ENCODE measurements at places on chromosomes 1 and 21. TPM values are rescaled to one million over a fixed set of nuclear protein-coding genes. Genes with fewer than 3 reads are reported as not detected.

- no peak for DNase-seq
Observed at GRCh38 chr1:86089765-86090164, 66.8 kb downstream of the COL24A1 start.

MOB3C gene
- 6.3 TPM for total RNA-seq

DNA sequence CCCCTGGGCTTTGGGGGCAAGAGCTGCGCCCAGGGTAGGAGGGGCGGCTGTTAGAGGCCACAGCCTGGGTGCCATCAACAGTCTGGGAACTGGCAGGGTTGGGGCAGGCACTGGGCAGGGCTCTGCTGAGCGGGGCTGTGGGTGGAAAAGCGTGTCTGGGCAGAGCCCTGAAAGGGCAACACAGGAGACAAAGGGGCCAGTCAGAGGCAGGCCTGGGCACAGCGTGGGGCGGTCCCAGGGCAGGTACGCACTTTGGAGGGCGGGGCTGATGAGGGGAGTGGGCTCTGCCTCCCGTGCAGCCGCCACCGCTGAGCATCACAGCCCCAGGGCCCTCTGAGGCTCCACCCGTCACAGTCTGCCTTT lies 13.9 kb downstream of the CELSR2 start:
- no peak for DNase-seq

DNA sequence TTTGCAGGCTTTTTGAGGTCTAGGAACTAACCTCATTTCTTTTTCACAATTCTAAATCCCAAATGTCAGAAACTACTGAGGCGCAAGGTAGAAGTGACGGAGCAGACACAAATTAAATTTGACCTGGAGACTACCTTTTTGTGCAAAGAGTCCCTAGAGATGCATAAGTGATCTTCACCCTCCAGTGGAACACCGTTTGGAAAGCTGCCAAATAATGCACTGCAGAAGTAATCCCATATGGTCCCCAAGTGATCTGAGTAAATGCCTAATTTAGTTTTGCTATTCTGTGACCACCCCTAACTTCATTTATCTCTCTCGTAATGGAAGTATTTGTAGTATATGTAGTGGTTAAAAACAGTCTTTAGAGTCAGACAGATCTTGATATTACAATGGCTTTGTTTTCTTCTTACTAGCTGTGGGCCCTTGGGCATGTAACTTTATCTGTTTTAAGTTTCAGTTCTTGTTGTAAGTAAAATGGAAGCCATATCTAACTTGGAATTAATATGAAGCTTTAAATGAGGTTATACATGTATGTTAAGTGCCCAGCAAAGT lies 70.4 kb upstream of the IPO9 start:
- DNase-seq = no peak

GRCh38 chr1:21287905-21288514 lies 2.3 kb downstream of the ECE1 start:
- no peak for DNase-seq

GRCh38 chr1:186016856-186017255 lies 282.7 kb downstream of the HMCN1 start:
- no peak for DNase-seq

DNA sequence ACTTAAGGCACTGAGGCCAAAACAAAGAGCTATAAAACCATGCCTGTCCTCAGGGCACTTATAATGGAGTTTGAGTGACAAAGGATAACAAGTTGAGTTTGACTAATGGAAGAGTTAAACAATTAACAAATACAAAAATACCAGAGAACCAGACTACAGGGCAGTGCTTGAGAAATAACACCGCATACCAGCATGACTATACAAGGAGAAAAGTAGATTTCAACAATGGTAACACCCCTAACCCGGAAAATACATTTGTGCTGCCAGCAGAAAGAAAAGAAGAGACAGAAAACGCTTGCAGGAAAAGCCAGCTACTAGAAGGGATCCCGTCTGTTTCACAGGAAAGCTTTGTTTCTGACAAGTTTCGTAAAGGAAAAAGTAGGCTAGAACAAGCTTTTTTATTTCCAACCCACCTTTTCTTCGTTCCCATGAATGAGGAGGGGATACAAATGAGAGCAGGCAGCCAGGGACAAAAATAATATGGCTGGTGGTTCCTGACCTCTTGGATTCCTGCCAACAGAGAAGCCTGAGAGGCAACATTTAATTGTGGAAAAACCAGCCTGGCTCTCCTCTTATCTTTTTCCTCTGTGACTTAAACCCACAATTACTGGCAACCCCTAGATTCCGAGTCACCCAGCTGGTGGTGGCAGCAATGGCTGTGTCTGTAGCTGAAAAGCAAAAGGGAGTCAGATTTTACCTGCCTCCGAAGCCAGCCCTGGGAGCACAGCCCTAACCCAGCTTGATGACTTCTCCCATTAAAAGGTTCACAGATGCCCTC lies 56.5 kb downstream of the WLS start:
- DNase-seq = peak; percentile 63

- DNase-seq = no peak
Observed at GRCh38 chr1:242871471-242872030, 347.1 kb upstream of the PLD5 start.

MX2 gene
- total RNA-seq = under 0.01 TPM

DNA sequence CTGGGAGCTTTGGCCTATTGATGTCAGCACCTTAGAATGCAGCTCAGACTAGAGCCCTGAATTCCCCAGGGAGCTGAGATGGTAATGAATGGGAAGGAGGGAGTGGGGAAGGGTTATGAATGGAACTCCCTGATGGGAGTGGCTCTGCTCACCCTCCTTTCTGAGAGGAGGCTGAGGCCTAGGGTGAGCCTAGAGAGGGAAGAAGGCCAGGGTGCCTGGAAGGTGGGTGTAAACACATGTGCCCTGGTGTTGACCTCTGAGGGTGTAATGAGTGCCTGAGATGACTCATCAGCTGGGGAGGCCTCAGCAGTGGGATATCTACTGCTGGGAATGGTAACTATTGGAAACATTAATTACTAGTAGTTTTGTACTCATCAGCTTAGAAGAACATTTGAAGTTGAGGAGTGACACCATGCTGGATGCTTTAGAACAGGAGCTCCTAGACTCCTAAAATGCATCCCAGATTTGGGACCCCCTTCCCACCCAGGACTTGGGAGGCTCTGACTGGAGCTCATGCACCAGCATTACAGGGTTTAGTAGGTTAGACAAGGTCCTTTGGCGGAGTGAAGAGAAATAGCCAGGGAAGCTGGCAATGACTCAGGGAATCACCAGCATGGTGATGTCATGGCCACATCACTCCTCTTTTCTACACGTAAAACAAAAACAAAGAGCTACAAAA lies 16.0 kb upstream of the PIGV start:
- DNase-seq = peak; percentile 87

- DNase-seq = no peak
Observed at GRCh38 chr1:208118841-208119606, 125.2 kb downstream of the PLXNA2 start.

DNA sequence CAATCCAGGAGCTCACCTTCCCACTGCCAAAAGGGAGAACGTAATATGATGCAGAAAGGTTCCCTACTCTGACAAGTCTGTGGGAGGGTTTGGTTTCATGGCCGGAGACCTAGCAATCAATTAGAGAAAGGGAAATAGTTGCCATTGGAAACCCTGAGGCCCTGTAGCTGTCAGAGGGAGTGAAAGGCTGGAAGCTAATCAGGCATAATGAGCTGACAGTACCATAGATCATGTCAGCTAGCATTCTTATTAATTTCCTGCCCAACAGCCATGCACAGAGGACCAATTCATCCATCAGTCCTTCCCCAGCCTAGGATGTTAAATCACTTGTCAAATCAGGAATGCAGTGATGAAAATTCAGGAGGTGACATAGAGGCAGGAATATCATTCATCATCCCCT lies 527.3 kb downstream of the PLPP3 start:
- DNase-seq = no peak

DNA sequence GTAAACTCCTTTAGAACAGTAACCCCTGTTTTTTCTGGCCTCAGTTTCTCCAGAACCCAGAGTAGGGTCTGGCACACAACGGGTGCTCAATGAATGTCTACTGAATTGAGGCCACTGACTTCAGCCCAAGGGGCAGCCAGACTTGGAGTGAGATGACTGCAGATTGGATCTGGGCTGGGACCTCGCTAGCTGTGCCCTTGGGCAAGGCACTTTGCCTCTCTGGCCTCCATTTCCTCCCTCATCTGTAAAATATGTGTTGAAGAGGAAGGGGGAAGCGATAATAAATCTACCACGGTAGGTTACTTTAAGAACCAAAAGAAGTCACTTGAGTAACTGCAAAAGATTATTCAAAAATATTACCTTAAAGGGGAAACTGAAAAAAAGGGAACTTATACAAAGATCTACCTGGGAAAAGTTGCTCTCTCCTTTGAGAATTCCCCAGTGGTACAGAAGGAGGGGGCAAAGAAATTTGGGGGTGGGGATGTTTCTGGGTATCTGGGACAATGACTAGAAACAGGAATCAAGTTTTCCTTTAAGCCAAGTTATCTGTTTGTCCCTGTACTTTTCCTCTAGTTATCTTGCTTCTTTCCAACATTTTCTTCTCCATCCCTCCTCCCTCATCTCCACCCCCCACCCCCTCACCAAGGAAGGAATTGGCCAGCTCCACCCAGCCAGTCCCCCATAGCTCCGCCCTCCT lies 394 bp upstream of the GRHL3 start:
- DNase-seq = no peak

DNA sequence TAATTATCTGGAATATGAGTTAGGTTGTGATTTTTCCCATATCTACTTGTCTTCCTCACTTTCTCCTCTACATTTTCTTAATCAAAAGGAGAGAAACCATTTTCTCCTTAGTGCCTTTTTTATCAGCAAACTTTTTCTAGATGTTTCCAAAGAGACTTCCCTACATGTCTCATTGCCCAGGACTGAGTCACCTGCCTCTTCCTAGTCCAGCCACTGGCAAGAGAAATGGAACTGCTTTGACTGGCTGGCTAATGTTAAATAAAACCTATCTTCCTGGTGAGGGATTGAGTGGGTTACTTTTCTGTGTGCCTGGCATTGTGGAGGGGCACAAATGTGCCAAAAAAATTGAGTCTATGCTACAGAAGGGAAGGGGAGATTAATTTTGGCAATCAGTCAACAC lies 52.1 kb upstream of the CD5L start:
- DNase-seq = no peak

DNA sequence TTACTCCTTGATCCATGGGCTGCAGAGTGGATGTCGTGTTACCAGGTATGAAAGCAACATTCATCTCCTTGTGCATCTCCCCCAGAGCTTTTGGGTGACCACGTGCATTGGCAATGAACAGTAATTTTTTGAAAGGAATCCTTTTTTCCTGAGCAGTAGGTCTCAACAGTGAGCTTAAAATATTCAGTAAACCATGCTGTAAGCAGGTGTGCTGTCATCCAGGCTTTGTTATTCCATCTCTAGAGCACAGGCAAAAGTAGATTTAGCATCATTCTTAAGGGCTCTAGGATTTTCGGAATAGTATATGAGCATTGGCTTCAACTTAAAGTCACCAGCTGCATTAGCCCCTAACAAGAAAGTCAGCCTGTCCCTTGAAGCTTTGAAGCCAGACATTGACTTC lies 27.3 kb downstream of the AGPAT3 start:
- no peak for DNase-seq
